Kidney (tissue), 22 donors: ENCODE measurements at places on chromosomes 16 and 17.

DNA sequence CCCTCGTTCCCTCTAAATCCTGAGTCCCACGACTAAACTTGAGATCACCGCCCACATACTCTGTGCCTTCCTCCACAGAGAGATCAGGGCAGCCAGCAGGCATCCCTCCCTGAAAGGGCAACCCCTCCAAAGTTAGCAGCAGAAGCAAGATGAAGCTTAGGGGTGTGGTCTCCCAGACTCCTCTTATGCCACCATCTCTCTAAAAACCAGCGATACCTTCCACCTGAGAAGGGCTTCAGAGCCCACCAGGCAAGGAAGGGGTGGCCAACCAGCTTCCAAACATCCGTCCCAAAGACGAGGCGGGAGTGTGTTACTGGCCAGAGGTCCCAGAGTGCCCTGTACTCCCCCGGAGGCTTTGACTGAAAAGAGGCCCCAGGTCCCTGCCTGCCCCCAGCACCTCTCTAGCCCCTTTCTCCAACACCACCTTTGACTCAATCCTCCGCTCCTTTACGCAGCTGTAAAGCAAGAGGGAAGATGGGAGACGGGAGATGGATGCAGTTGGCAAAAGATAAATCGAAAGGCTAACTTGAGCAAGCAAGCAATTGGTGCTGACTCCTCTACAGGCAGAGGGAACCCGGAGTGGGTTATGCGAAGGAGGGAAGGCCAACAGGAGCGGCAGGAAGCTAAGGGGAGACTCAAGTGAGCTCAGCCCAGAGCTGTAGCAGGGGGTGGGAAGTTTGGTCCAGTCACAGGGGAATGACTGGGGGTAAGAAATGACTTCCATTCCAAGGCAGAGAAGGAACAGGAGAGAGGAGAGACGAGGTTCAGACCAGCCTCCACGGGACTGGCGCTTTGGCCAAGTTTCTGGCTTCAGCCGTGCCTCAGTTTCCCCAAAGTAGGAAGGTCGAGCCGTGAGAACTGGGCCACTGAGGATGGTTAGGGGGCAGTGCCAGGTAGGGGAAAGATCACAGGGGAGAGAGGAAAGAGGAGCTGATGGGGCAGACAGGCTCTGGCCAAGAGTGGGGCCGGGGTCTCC, 1.0 kb downstream of the ST3GAL2 start:
- peak overlapping the region; percentile 76 for H3K4me3 ChIP-seq
- no peaks in the 10 kb centered on the region for H3K27me3 ChIP-seq
- H3K27ac ChIP-seq, result no peak overlapping the region
- DNase-seq, result no peak

- no peaks in the 10 kb centered on the region for H3K36me3 ChIP-seq
- H3K4me1 ChIP-seq, result peaks cover 4% of the 10 kb centered on the region
- H3K27ac ChIP-seq, result peak overlapping the region; percentile 41
- peak; percentile 49 for DNase-seq
Measured at GRCh38 chr16:9308356-9308801, 216.9 kb downstream of the HAPSTR1 start.

- H3K36me3 ChIP-seq, result no peaks in the 10 kb centered on the region
- H3K27me3 ChIP-seq, result no peaks in the 10 kb centered on the region
- H3K4me3 ChIP-seq, result no peak overlapping the region
- H3K4me1 ChIP-seq, result peaks cover 16% of the 10 kb centered on the region
- no peak for DNase-seq
Measured at GRCh38 chr16:89317101-89317671, 99.7 kb downstream of the ZNF778 start.

GRCh38 chr17:27993723-27994310, 48.7 kb upstream of the NLK start:
- no peaks in the 10 kb centered on the region for H3K4me1 ChIP-seq
- H3K4me3 ChIP-seq, result no peak overlapping the region
- no peaks in the 10 kb centered on the region for H3K27me3 ChIP-seq
- H3K27ac ChIP-seq, result no peak overlapping the region

DNA sequence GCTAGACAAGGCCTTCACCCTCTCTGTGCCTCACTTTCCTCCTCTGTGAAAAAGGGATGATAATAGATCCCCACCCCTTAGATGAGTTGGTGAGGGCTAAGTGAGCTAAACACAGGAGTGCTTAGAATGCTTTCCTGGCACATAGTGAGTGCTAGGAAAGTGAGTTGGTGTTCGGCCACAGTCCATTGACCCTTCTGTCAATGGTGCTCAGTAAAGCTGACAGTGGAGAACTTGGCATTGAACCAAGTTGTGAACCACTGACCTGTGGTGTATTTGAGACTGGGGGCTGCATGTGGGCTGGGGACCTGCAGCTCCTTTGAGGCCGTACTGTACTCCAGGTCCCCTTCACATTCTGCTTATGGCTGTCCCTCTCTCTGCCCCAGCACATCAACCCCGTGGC, 4.8 kb downstream of the PLK1 start:
- H3K36me3 ChIP-seq, result peaks cover 5% of the 10 kb centered on the region
- H3K27me3 ChIP-seq, result no peaks in the 10 kb centered on the region
- H3K27ac ChIP-seq, result no peak overlapping the region
- H3K4me1 ChIP-seq, result no peaks in the 10 kb centered on the region

DNA sequence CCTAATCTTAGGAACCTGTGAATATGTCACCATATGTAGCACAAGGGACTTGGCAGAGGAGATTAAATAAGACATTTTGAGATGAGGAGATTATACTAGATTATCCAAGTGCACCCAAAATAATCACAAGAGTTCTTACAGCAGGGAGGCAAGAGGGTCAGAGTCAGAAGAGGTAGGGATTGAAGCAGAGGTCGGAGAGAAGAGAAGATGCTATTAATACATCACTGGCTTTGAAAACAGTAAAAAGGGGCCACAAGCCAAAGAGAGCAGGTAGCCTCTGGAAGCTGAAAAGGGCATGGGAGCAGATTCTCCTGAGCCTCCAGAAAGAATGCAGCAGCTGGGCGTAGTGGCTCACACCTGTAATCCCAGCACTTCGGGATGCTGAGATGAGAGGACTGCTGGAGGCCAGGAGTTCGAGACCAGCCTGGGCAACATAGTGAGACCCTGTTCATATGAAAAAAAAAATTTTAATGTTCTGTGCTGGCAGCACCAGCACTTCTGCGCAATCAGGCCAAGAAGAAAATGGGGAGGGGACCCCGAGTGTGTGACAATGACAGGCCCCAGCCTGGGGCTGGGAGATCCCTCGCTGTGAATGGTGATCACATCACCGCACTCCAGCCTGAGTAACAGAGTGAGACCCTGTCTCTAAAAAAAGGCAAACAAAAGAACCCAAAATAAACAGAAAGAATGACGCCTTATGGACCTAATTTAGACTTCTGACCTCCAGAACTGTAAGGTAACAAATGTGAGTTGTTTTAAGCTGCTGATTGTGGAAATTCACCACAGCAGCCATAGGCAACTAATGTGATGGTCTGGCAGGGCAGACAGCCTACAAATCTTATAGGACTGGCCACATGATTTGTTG, 275.4 kb downstream of the MRTFB start:
- H3K27me3 ChIP-seq, result no peaks in the 10 kb centered on the region
- H3K4me1 ChIP-seq, result no peaks in the 10 kb centered on the region
- DNase-seq, result no peak
- H3K36me3 ChIP-seq, result no peaks in the 10 kb centered on the region
- no peak overlapping the region for H3K4me3 ChIP-seq
- no peak overlapping the region for H3K27ac ChIP-seq

DNA sequence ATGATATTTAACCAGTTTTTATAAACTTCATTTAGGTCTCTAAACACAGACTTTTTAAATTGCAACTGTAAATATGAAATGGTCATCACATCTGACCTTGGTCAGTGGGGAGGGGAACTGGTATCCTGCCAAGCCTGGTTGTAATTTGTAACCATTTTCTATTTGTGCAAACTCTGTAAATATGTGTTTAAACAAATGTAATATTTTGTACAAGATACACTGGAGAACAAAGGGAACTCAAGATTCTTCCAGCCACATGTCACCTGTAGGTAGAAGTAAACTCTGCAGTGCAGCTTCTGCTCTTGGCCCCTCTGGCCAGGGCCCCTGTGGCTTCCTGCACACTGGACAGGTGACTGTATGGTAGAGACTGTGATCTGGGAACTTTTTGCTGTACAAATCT, 35.8 kb downstream of the AKAP1 start:
- H3K27me3 ChIP-seq, result no peaks in the 10 kb centered on the region
- H3K36me3 ChIP-seq, result peaks cover 32% of the 10 kb centered on the region
- H3K4me1 ChIP-seq, result no peaks in the 10 kb centered on the region
- no peak for DNase-seq
- no peak overlapping the region for H3K4me3 ChIP-seq

DNA sequence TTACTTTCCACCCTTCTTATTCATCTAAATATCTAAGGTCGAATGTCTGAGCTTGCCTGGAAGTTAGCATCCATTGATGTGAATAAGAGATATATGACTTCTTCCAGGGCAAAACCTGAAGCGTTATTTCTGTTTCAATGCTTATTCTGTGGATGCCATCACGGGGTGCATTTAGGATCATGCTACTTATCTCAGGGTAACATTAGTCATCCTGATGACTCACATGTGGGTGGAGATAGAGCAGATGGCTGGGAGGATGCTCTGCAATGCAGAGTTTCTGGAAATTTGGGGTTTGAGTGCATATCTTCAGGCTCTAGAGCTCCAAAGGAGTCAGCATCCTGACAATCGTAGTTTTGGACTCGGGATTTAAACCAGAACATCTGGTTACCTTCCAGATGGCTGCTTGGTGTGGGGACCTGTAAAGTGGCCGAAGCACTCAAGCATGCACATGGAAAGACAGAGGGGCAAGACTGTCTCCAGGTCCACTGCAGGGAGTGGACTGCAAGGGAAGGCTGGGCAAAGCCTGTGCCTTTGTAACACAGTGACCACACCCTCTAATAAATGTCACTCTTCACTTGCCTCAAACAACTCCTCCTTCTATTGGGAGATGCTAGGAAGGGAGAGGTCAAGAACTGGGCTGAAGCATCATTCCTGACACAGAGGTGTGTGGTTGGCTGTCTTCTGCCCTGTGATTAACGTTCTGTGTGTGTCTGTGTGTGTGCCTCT, 175.2 kb upstream of the SALL1 start:
- no peaks in the 10 kb centered on the region for H3K36me3 ChIP-seq
- no peak for DNase-seq
- H3K27ac ChIP-seq, result no peak overlapping the region
- H3K4me1 ChIP-seq, result no peaks in the 10 kb centered on the region
